ENCODE measurements at places on chromosomes 4 and X. TPM values are rescaled to one million over a fixed set of nuclear protein-coding genes. Genes with fewer than 3 reads are reported as not detected.

Gene FAM47A
- total RNA-seq: not detected

Gene DNAAF6
- total RNA-seq: not detected

Gene F8A2
- not detected for total RNA-seq

Gene SSX3
- not detected for total RNA-seq

Gene CXCL3
- 2.2 TPM for total RNA-seq

Gene GPM6B
- total RNA-seq: 7.2 TPM

Gene SCD5
- 7.7 TPM for total RNA-seq

Gene PRR32
- total RNA-seq: not detected

Gene RAB40A
- 0.22 TPM for total RNA-seq

Gene SLC26A1
- 0.57 TPM for total RNA-seq

Gene PAGE2
- not detected for total RNA-seq

Gene PARM1
- total RNA-seq: 10.5 TPM

All from subcutaneous adipose tissue (tissue), 4 donors.